ENCODE measurements at places on chromosomes 13 and 19. TPM values are rescaled to one million over a fixed set of nuclear protein-coding genes. Genes with fewer than 3 reads are reported as not detected.

Gene ZNF682
- total RNA-seq = 3.7 TPM

Gene LAMP1
- total RNA-seq = 156 TPM

Gene PCDH20
- total RNA-seq = 16.7 TPM

- no peak for DNase-seq
Measured at GRCh38 chr13:63112799-63113395, 1697.2 kb upstream of the PCDH20 start.

DNA sequence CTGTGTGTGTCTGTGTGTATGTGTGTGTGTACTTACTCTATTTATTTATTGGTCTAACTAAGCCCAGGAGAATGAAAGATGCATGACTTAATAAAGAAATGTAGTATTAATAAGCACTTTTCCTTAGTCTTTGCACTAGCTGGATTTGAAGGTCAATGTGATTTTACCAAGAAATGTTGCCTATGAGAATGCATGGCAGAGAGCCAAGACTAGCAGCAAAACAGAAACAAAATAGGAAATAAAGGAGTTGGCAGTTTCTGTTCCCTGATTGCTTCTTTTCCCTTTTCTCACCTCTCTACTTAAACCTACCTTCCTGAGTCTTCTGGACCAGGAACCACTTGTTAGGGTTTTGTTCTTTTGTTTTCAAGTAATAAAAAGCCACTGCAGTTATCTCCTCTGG lies 286.1 kb downstream of the KCTD12 start:
- no peak for DNase-seq

DNA sequence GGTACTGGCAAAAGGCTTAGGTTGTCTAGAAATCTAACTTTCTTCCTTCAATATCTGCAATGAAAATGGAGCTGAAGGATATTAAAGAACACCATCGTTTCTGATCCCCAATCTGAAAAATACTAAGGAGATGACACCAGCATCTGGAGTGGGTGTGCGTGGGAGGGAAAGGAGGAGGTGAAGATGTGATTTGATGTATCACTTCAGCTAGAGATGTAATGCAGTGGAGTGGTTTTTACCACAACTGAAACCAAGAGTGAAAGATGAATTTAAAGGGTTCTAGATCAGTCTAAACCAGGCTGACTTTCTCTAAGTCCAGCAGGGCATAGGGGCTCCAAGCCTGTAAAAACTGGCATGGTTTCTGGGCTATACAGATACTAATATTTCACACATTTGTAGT lies 148.4 kb downstream of the AKAP11 start:
- DNase-seq = no peak

DNA sequence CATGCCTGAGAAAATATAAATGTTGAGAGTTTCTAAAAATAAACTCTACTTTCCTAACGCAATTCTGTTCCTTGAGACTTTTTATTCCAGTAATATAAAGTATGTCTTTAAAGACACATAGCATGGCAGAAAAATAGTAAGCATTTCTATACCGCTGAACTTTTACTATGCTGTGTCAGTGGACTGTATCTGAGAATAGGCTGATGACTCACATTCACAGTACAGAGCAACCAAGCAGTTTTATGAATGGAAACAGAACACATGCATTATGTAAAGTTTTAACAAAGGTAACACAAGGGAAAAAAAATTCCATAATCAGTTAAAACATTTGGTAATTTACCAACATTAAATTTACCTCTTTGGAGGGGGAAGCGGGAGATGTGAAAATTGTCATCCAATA lies 38.4 kb downstream of the ZDHHC20 start:
- no peak for DNase-seq

DNA sequence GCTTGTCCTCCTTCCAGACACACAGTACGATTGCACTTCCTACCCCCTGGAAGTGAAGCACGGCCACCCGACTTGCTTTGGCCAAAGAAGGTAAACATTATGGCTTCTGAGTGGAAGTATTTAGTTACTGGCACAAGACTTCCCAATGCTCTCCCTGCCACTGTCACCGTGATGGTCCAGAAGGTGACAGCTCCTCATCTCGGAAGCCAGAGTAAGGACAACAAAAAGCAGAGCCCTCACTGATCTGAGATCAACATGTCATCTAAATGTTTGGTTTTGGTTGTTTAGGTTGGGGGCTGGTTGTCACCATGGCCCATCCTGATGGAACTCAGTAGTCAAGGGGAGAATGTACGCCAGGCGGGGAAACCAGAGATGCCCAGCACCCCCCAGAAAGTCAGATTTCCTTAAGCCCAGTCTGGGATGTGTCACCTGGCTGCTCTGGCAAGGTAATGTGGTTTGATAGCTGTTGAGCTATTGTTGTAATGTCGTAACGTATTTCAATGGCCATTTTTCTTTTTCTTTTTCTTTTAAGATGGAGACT lies 170.1 kb upstream of the ZNF536 start:
- peak; percentile 90 for DNase-seq

- no peak for DNase-seq
Measured at GRCh38 chr13:107138486-107138885, 570.5 kb upstream of the ARGLU1 start.

DNA sequence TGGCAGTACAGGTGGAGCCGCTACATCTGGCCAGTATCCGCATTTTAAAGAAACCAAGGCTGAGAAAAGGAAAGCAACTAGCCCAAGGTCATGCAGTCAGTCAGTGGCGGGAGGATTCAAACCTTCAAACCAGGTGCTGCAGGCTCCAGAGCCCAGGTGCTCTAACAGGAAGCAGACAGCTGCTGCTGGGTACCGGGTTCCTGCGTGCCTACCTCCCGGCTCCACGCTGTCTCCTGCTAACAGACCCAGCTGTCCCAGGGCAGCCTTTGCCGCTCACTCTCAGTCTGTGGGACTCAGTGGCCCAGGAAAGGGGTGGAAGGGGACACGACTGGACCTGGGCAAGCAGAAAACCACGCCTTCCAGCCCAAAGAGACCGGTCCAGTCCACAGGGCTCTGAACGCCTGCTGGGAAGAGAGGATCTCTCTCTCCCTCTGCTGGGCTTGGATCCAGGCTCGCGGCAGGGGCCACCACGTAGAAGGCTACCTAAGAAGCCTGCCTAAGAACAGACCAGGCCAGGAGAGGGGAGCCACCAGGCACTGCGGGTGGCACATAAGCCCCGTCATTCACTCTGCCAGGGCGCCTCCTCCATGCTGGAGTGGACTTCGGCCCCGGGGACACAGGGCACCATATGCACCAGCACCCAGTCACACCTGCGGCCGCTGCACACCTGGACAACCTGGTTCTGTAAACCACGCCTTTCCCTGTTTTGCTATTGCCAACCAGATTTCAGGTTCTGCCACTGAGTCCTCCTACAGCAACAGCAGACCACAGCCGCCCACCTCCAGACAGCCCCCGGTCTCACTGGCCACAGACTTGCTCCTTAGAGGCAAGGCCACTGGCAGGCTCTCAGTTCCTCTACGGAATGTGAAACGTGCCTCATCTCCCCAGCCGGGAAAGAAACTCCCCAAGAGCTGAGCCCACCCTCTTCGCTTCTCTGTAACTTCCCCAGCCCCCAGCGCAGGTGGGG lies 4.6 kb downstream of the DAPK3 start:
- no peak for DNase-seq

GRCh38 chr19:34120846-34121639 lies 51.3 kb upstream of the LSM14A start:
- no peak for DNase-seq

Measured in esophagus muscularis mucosa (tissue), 4 donors.